ENCODE measurements at places on chromosomes 4 and X.

- no peak for DNase-seq
These were observed 65.2 kb downstream of the FAM13A start for GRCh38 chr4:88991746-88992145.

DNA sequence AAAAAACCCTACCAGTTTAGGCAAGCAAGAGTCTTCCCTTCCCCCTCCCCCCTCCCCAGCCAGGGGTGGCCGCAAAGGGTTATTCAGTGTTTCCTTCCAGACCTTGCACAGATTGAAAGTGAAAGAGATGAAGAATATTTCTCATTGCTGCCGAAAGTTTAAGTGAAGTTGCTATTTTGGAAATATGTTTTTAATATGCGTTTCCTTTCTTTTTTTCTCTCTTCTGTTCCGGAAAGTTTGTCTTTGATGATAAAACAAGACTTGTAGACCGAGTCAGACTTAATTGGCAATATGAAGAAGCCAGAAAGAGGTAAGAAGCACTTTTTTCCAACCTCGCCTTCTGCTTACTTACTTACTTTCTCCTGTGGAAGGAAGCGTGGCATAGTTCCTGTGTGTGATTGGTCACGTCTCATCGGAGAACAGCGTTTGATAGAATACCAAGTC is 58.5 kb upstream of the CLCN4 start:
- peak; percentile 45 for DNase-seq

- DNase-seq, result no peak
These were observed 27.9 kb upstream of the MSMO1 start for GRCh38 chr4:165299399-165300060.

- DNase-seq, result peak; percentile 6
These were observed 19.9 kb downstream of the ANK2 start for GRCh38 chr4:113069212-113069892.

DNA sequence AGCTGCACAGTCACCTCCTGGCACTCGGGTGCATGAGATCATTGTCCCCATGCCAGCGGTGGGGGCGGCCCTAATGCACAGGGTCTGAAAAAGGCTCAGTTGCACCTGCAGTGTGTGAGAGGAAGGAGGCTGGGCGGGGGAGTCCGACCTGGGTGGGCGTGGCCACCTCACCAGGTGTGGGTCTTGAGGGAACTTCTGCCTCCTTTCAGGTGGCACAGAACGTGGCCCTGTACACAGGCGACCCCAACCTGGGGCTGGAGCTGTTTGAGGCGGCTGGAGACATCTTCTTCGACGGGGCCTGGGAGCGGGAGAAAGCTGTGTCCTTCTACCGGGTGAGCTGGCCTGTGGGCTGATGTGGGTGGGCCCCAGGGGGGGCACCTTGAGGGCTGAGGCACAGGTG is 34.3 kb upstream of the HTRA3 start:
- no peak for DNase-seq

DNA sequence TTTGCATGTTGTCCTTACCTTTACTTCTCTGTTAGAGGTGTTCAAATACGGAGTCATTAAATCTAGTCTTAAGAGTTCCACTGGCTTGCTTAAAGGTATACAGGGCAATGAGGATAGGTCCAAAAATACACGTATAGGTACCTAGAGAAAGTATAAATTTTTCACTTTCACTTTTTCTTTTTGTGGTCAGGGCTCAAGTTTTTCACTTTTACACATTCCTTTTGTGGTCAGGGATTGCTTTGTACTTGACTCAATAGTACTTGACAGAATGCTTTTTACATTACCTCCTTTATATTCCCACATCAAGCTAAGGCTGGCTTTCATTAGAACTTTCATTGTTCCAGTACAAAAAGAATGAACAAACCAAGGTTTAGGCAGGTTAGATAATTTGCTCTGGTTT is 21.7 kb downstream of the TMEM184C start:
- DNase-seq, result peak; percentile 18

DNA sequence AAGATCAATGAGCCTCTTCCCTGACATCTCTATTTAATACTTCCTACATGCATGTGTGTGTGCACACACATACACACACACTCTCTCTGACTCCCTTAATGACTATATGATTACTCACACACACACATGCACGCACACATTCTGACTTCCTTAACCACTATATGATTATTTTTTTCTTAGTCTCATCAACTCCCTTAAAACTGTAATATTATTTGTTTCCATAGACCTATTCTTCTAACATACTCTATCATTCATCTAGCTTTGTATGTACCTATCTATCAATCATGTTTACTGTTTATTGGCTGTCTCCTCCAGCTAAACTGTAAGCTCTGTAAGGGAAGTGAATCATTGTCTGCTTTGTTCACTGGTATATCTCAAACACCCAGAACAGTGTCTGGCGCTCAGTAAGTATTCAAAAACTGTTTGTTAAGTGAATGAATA is 236.6 kb downstream of the RASL11B start:
- peak; percentile 81 for DNase-seq

DNA sequence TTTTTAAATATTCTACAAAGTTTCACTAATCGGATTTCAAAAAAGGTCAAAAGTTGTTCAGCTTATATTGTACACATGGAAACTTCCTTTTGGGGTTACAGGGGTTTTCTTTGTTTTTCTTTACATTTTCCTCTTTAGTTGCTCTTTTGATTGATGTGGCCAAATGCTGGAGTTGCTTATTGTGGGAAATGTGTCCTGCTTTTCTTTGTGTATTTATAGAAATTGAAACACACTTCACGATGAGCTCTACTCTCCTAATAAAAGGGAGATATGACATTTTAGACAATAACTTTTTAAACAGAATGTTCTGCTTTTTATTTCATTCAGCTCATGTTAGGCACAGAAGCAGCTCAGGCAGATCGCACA is 50.7 kb upstream of the SPRY1 start:
- DNase-seq, result no peak
